Left hindlimb (tissue), 1 donor: ENCODE measurements at places on chromosomes 4 and X.

DNA sequence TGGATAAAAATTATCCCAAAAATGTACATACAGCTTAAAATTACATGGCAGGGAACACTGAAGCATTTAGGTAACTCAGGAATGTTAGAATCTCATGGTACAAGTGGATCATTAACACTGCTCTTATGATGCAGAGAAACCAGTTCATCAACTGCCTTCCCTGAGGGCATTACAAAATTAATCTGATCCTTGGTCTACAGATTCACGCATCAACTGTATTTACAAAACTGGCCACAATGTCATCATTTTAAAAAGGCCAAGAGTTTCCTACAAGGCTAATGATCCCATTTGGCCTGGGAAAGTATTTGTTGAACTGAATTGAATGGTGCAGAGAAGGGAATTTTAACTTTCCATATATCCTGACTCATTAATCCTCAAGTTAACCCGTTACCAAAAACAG lies 84.6 kb downstream of the TSPAN5 start:
- DNase-seq = no peak

GRCh38 chr4:22458098-22458497 lies 57.8 kb downstream of the ADGRA3 start:
- no peak for DNase-seq

GRCh38 chrX:68249401-68249831 lies 183.9 kb downstream of the OPHN1 start:
- DNase-seq = peak; percentile 65

DNA sequence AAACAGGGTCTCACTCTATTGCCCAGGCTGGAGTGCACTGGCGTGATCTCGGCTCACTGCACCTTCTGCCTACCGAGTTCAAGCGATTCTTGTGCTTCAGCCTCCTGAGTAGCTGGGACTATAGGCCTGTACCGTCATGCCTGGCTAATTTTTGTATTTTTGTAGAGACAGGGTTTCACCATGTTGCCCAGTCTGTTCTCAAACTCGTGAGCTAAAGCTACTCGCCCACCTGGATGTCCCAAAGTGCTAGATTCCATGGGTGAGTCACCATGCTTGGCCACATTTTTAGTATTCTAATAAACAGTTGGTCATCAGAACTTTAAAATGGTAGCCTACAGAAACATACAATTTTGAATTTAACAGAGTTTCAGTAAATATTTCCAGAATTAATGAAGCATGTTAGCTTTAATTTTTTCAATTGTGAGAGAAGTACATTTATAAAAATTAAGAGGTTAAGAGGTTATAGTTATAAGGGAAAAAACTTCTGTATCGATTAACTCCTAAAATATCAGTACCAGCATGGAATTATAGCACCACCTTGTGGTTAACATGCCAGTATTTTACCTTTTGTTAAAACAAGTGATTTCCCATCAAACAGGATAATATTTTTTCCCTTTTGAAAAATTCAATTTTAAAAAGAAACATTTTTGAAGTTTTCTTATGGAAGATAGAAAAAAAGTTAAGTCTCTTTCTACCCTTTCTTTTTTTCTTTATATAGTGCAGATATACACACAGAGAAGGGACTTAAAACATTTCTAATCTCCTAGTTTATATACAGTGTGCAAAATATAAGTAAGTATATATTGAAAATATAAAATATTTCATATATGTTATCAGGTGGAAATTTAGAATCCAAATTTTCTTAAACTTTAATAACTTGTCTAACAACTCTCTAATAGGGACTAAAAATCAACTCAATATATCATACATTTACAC lies 35.4 kb downstream of the CEP44 start:
- no peak for DNase-seq

GRCh38 chrX:23394421-23394820 lies 59.8 kb downstream of the PTCHD1 start:
- DNase-seq = no peak

DNA sequence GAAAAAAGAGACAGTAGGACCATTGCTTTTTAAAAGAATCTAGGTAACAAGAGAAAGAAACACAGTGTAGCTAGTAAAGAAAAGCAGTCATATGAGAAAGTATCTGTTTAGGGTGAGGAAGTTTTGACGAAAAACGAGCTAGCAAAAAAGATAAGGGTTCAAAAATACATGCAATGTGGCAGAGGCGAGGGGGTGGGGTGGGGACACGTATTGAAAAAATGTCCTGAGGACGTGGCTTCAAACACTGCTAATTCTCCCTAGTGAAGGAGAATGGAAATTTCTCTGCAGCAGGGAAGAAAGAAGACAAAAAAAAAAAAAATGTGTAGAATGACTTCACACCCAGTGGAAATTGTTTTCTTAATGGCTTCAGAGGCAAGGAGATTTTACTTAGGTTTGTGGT lies 856.4 kb upstream of the INTU start:
- DNase-seq = no peak

DNA sequence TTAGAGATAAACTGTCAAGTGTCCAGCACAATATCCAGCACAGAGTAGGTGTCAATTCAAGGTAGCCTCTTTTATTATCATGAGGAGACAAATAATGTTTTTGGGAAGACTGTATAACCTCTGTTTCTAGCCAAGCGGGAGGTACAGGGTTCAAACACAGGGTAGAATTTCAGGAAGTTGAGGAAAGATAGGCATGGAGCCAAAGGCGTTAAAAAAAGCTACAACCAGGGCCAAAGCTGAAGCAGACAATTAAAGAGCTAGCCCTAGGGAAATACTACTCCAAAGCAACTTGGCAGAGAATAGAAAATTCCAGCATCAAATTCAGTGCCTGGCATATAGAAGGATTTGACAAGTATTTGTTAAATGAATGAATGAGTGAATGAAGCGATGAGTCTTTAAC lies 40.0 kb upstream of the CASK start:
- no peak for DNase-seq

DNA sequence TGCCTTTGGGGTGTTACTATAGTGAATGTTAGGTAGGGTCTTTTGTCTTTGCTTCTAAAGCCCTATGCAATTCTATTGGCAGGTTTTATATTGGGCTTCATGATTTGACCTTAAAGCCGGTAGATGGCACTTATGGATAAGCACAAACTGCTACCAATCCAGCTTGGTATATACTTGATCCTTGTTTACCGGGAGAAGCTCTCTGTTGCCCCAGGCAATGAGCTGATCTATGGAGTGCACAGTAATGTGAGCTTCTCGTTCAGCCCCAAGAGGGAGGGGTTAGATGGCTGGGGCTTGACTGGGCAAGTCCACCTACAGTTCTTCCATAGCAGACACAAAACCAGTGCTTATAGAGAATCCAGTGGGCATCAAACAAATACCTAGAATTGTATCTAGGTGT lies 287.2 kb upstream of the CT83 start:
- no peak for DNase-seq

DNA sequence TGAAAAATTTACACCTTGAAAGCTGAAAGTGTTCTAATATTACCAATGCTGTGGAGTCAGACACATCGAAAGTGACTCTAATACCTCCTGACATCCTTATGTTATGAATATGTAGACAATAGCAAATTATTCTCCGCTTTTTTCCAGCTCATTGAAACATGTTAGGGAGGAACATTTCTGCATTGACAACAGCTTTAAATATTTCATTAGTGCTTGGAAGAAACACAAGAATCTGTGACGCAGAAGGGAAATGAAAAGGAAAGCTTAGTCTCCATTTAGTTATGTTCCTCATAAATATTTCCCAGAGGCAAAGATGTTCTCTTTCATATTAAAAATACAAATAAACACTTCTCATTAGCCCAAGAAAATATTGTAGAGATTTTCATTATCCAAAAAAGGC lies 55.8 kb upstream of the CD99 start:
- DNase-seq = no peak

GRCh38 chr4:177001271-177002175 lies 208.8 kb upstream of the VEGFC start:
- no peak for DNase-seq

DNA sequence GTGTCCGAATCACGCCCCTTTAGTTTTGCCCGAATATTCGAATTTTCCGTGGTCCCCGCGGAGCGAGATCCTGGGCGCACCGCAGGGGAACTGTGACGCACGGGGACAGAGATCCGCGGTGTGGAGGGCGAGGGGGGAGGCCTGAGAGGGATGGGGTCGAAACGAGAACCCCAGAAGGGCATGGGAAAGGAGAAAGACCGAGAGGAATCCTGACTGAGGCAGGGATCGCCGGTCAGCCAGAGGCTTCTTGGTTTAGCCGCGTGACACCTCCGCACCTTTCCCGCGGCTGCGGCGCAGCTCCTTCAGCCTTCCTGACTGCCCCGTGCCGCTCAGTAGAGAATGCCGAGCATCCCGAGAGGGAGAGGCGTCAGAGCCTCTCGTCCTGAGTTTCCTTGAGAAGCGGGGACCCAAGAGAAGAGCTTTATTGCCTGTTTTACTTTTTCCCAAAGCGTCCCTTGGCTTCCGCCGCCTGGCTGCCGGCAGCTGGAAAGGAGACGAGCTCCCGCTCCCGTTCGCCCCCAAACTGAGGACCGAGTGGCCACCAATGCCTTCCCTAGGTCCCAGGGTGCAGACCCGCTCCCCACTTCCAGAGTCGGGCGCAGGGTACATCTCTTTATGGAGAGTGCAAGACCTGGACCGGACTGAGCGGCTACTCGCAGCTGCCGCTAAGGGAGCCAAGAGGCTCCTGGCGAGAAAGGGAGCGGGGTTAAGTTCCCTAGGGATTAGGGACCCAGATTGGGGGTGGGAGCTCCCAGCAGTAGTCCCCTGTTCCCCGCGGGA lies 911 bp upstream of the GPR50 start:
- DNase-seq = no peak

- no peak for DNase-seq
These were observed 23.1 kb downstream of the ATP8A1 start for GRCh38 chr4:42633605-42634388.

- DNase-seq = no peak
These were observed 467.8 kb downstream of the GRXCR1 start for GRCh38 chr4:43360296-43360695.

DNA sequence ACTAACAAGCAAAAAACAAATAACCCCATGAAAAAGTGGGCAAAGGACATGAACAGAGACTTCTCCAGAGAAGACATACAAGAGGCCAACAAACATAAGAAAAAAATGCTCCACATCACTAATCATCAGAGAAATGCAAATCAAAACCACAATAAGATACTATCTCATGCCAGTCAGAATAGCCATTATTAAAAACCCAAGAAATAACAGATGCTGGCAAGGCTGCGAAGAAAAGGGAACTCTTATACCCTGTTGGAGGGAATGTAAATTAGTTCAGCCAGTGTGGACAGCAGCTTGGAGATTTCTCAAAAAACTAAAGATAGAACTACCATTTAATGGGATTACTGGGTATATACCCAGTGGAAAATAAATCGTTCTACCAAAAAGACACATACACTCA lies 79.6 kb downstream of the MAPK10 start:
- DNase-seq = no peak

GRCh38 chr4:32032136-32032672 lies 1312.0 kb downstream of the PCDH7 start:
- no peak for DNase-seq

DNA sequence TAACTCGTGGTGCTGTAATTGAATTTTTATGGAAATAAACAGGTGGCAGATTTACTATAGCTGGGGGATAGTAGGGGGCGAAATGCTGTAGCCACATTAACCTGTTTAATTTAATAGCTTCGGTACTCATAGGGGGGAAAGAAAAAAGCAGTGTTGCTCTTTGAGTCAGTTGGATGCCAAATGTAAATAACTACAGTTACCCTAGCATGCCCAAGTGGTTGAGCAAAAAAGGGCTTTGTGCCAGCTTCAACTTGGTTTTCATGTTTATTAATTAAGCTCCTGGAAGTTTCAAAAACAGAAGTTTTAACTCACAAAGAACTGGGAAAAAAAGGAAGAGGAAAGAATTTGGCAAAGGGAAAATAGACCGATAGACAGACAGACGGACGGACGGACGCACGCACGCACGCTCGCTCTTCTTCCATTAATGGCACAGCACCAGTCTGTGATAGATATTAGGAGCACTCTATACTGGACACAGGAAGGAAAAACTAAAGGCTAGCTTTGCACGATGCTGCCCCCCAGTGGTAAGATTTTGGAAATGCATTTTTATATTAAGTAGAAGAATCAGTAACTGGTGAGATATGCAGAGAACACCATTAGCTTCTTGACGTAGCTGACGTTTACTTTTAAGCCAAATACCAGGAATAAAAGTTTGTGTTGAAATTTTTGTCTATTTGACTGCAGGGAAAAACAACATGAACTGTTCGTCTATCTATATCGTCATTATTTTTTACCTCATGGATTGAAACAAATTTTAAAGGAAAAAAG lies 151.8 kb downstream of the SLC7A11 start:
- DNase-seq = peak; percentile 62
